Inflammatory macrophage (primary cell): ENCODE measurements at places on chromosomes 1 and 21.
A peak's percentile ranks its signal among the peaks of the same experiment; 100 is the strongest.

DNA sequence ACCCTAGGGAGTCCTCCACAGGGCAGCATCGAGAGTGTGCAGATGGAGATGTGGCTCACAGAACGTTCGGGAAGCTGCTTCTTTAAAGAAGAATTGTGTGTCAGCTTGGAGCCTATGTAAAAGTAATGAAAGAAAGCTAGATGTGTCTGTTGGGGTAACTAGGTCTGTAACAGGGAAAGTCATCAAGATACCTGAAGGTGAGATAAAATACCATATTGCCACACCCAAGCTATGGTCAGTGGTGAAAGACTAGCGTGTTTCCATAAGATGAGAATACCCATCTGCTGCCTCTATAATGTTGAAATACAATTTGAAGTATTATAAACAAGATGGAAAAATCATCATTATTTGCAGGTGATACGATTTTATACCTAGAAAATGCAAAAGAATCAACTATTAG, 17.5 kb downstream of the RCAN1 start:
- DNase-seq, result no peak

DNA sequence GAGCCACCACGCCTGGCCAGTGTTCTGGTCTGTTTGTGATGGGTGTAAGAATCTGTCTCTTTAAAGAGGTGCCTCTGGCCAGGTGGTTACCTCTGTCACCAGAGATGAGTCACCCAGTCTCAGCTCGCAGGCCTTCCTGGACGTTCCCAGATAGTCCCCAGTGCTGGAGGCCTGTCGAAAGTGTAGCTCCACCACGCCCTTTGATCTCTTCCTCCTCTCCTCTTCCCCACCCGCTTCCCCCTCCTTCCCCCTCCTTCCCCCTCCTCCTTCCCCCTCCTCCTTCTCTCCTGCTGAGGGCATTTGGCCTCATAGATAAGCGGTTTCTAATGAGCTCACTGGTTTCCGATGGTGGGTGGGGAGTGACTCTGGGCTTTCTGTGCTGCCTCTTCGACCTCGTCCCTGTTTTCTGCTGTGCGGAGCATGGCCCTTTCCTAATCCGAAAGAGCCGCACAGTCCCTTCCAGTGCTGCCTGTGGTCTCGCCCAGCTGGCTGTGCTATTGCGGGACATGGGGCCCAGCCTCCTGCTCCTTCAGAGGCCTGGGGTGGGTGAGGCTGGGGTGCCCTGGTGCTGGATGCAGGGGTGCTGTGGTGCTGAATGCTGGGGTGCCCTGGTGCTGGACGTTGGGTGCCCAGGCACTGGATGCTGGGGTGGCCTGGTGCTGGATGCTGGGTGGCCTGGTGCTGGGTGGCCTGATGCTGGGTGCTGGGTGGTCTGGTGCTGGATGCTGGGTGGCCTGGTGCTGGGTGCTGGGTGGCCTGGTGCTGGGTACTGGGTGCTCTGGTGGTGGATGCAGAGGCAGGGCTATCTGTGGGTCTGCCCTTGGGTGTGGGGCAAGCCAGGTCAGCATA, 19.2 kb downstream of the AGPAT3 start:
- DNase-seq, result peak; percentile 67

GRCh38 chr1:171948511-171948910, 107.2 kb downstream of the DNM3 start:
- DNase-seq, result peak; percentile 63

DNA sequence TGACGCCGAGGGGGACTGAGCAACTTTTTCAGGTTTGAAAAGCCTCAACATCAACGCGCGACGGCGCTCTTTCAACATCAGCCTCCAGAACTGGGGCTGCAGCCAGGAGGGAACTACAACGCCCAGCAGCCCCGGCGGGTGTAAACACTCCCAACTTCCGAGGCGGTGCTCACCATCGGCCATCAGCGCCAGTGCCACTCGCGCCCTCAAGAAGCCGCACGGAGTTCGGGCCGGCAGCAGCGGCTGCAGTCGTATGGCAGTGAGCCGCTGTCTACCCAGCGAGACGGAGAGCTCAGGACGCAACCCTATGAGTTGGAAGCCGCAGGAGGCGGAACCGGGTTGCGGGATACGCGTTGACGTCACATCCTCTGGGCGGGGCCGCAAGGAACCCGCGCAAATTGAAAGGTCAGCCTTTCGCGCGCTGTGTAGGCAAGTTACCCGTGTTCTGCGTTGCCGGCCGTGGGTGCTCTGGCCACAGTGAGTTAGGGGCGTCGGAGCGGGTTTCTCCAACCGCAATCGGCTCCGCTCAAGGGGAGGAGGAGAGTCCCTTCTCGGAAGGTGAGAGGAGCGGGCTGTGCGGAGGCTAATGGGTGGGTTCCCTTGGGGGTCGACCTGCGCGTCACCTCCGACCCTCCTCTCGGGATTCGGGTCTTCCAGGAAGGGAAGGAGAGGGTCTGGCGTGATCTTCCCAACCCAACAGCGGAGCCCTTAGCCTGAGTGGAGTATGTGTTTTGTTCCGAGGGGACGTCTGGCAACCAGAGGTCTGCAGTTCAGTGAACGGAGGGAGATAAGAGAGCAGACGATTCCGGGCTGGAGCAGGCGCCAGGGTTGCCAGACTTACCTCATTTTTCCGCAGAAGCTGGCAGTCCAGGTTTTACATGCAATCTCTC, at the start of gene EXO1:
TSS of gene EXO1 (plus strand) at position 409 of the 890 bp plus-strand sequence. CDS start 2,222 bp downstream, outside the sequence.
- DNase-seq, result peak; percentile 88

- peak; percentile 74 for DNase-seq
Measured at GRCh38 chr1:32337855-32338636, 2.0 kb upstream of the MARCKSL1 start.

GRCh38 chr1:48223366-48224240, 1.1 kb downstream of the SLC5A9 start:
- DNase-seq, result no peak

GRCh38 chr1:1043411-1043810, 23.5 kb downstream of the AGRN start:
- no peak for DNase-seq

DNA sequence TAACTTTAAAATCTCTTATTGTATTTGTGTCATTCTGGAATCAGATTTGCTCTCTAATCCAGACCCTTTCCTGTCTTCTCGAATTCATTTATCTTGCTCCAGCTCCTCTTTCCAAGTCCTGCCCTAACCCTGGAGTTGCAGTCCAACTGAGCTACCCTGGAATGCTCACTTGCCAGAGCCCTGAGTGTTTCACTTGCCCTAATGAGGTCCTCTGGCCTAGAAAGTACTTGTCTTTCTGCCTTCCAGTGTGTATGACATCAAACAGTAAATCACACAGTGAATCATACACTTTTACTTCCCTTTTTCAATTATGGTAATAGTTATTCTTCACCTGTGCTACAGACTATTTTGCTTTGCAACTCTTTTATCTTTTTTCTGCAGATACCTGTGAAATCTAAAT, 96.9 kb downstream of the NEK7 start:
- peak; percentile 22 for DNase-seq

DNA sequence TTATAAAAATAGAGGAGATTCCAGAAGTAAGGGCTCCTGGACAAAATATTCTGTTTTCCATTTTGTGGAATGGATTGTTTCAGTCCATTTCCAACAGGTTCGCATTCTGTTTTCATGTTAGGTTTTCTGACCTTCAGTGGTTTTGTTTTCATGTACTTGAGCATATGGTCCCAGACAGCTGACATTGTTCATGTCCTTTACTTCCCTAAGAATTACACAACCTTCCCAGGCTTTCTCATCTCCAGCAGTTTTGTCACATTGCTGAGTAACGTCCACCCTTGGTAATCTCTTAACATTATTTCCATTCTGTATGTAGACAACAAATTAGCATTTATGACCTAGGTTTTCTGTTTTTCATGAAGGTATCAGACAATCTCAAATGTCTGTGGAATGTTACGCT, 21.0 kb upstream of the ERRFI1 start:
- DNase-seq, result peak; percentile 90
